ENCODE measurements at places on chromosomes 1 and 21.

DNA sequence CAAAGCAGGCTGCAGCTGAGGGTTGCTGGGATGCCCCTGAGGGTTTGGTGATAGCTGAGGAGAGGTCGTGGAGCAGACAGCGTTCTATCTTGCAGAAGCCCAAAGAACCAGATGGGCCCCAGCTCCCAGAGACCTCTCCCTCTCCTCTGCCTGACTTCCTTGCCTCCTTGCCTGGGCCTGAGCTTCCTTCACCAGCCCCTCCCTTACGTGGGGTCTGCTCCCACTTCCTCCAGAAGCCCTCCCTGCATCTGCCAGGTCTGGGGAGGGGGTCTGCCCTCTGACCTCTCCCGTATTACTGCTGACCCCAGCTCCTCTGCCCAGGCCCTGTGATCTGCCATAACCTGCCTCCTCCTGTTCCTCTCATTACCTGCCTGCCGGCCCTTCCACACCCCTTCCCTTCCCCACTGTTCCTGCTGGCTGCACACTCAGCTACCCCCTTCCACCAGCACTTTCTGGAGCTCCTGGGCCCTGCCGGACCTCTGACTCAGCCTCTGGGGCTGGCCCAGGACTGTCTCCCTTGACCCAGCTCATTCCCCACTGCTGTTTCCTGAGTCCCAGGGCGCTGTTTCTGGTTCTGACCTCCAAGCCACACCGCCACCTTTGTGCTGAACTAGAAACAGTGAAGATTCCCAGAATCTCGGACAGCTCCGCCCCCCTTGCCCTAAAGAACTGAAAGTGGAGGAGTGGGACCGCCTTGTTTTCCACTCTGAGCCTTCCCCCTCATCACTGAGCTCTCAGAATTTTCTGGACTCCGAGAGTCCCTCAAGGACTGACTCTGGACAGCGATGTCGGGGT is 237.7 kb upstream of the C1orf174 start:
- no peak for DNase-seq

GRCh38 chr1:88658419-88658818 is 25.7 kb upstream of the PKN2 start:
- DNase-seq, result no peak

DNA sequence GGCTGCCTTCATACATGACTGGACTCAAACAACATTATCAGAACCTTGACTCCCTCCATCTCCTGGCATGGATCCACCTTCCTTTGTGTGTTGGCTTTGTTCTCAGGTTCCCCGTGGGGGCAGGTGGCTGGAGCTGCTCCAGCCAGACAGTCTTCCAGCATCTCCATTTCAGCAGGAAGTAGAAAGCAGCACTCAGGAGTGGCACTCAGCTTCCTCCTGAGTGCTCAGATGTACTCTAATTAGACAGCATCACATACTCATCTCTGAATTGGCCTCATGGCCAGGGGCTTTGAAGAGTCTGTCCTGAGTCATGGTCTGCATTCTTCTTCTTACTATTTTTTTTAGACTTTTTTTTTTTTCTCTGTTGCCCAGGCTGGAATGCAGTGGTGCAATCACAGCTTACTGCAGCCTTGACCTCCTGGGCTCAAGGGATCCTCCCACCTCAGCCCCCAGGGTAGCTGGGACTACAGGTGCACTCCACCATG is 27.9 kb downstream of the OVAAL start:
- no peak for DNase-seq

GRCh38 chr21:40882192-40882915 is 35.4 kb upstream of the DSCAM start:
- no peak for DNase-seq

GRCh38 chr1:168390271-168390670 is 109.6 kb downstream of the TBX19 start:
- no peak for DNase-seq

GRCh38 chr1:228457017-228457395 is 30.2 kb upstream of the RNF187 start:
- no peak for DNase-seq

GRCh38 chr1:229553621-229554130 is 4.8 kb downstream of the ABCB10 start:
- no peak for DNase-seq
